ENCODE measurements at places on chromosomes 16 and 17.

DNA sequence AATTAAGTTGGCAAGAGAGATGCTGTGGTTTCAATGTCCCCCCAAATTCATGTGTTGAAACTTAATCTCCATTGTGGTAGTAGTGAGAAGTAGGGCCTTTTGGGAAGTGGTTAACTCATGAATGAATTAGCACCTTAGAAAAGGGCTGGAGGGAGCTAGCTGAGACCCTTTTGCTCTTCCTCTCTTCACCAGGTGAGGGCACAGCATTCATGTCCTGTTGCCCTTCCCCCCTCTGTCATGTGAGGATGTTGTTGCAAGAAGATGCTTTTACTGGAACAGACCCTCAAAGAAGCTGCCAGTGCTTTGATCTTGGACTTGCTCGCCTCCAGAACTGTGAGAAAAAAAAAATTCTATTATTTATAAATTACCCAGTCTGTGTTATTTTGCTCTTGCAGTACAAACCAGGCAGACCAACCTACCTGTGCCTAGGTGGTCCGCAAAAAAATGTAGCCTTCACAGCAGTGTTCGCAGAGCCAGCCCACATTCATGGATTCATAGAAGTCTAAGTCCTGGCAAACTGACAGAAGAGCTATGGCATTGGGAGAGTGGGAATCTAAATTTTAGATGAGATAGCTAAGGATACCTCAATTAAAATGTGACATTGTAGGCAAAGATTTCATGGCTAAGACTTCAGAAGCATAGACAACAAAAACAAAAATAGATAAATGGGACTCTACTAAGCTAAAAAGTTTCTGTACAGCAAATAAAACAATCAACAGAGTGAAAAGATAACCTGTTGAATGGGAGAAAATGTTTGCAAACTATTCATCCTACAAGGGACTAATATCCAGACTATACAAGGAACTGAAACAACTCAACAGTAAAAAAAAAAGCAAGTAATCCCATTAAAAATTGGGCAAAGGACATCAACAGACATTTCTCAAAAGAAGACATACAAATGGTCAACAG, 32.0 kb upstream of the ABCA5 start:
- no peak for DNase-seq

GRCh38 chr16:73172973-73173709, 125.2 kb upstream of the ZFHX3 start:
- DNase-seq, result no peak

- no peak for DNase-seq
Observed at GRCh38 chr17:66190738-66191592, 968 bp downstream of the CEP112 start.

DNA sequence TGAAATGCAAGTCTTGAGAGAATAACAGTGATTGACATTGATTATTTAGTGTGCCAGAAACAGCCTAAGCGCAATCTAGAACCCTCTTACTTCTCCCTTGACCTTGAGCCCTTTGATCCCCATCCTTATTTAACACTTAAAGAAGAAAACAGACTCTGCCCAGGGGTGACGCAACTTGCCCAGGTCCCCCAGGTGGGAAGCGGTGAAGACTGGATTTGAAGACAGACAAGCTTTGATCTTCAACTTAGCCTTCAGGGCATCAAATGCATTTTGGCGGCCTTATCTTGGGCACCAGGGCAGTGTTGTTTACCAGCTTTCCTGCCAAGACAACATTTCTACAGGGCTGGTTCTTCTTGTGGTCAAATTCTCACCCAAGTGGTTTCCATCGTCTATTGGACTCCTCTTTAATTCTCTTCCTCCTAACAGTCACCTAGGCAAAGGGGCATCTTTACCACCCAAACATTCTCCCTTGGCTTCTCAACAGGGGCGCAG, 8.9 kb upstream of the CIITA start:
- no peak for DNase-seq

DNA sequence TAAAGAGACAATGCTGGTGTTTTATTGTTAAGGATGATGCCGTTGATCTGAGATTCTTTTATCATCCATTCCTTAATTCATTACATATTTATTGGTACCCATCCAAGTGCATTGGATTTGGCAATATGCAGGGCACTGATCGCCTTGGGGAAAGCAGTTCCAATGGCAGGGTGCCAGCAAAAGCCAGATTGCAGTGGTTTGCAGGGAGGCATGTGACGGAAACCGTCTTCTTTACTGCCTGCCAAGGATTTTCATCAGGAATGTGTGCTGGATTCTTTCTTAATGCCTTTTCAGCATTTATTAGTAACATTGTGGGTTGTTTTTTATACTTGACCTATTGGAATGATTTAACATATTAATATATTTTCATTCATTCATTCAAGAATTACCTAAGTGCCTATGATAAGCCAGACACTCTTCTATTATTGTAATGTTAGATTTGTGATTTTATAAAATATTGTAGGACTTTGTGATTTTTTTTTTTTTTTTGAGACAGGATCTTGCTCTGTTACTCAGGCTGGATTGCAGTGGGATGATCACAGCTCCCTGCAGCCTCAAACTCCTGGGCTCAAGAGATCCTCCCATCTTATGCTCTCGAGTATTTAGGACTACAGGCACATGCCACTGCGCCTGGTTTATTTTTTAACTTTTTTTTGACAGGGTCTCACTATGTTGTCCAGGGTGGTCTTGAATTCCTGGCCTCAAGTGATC, 93.4 kb upstream of the TNRC6A start:
- DNase-seq, result peak; percentile 94

DNA sequence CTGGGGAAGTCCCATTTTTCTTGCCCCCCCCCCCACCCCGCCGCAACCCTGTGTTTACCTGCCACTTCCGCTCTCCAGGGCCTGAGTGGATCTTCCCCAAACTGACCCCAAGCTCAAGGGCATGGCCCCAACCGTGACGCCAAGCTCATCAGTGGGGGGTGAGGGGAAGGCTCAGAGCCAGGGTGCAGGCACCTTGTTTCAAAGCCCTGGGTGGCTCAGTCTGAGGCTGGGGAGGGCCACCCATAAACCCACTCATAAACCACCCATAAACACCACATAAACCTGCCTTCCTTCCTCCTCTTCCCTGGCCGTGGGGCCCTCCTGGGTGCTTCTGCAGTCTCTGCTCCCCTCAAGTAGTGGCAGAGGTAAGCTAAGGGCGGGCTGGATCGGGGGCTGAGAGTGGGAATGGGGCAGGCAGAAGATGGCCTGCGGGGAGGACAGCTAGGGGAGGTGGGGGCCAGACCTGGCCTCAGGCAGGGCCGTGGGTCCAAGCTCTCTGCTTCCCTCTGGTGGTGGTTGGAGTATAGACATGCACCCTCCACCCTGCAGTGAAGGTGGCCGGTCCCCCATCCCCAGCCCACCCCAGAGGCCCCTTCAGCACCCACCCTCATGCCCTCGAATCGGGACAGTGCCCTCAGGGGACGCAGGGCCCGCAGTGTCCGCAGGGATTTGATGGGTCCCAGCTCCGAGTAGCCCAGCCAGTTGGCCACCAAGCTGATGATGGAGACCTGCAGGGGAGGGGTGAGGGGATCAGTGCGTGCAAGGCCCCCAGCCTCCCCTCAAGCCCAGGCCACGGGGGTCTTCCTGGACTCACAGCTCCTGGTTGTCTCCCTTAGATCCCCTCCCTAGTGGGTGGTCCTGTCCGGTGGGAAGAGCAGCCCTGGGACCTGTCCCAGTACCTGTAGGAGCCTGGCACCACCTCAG, 14.6 kb upstream of the CD79B start:
- DNase-seq, result no peak

DNA sequence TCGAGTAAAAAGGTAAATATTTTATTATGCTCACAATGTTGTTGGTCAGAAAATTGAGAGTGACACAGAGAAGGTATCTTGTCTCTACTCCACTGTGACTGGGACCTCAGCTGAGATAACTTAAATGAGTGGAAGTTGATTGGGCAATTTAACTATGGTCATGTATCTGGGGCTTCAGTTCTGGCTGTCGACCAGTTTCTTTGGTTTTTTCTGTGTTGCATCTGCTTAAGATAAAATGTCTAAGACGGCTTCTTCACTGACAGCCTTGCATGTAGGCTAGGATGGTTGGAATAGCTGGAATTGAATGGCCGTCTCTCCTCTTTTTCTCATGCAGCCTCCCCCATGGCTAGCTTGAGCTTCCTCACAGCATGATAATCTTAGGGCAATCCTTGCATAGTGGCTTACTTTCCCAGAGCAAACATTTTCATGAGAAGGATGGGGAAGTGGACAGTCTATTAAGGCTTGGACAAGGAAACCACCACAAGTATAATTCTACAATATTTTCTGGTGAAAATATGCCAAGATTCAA, 433.7 kb downstream of the KIF2B start:
- DNase-seq, result no peak

- DNase-seq, result no peak
Observed at GRCh38 chr16:79517156-79517555, 83.4 kb downstream of the MAF start.

DNA sequence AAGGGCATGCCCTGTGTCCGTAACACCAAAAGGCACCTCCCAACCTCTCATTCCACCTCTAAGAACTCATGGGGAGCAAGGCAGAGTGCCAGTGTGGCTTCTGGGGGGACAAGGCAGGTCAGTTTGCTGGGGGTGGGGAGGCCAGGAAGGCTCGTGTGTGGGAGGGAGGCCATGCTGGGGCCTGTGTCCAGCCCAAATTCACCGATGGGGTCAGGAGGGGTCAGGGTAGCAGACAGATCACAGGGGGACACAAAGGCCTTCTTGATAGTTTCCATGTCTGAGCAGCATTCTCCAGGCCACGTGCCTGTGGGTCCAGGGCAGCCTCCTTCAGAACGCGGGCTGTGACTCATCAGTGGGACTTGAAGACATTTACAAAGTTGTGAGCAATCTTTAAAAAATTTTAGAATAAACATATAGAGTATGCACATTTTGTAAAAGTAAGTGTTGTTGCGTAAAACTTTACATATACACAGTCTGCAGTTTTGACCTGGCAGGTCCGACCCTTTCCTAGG, 20.9 kb downstream of the SPACA3 start:
- peak; percentile 59 for DNase-seq

- DNase-seq, result no peak
Observed at GRCh38 chr16:17067882-17068281, 402.9 kb downstream of the XYLT1 start.

DNA sequence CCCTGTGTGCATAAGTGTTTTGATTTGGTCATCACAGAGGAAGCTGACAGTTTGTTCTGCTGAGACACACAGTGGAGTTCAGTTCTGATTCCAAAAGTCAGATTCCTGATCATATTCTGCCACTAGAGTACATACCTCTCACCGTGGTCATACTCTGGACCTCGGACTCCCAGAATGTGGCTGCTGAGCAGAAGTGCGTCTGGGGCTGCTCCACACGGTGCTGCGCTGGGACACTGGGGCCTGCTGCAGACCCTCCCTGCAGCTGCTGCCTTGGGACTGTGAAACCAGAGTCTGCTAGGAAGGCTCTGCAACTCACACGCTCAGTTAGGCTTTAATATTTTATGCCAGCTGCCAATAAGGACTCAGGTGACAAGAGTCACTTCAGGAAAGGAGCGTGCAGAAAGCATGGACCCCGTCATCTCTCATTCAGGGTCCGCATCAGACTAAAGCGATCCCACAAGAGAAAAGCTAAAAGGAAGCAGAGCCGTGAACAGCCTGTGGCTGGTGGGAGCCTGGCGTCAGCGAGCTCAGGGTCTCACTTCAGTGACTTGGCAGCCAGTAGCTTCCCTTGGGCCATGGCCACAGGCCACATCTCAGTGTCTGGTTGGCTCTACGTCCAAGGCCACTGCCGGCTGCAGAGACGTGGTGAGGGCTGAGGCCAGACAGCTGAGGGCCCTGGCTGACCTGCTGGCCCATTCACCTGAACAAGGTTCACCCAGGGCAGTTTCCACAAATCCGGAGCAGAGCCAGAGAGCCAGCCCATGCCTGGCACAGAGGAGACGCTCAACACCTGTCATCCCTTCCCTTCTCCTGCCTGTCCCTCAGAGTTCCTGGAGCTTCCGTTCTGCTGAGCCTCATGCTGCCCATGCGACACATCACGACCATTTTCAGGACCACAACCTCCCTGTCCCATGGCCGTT, 24.7 kb upstream of the KIFC3 start:
- DNase-seq, result no peak

DNA sequence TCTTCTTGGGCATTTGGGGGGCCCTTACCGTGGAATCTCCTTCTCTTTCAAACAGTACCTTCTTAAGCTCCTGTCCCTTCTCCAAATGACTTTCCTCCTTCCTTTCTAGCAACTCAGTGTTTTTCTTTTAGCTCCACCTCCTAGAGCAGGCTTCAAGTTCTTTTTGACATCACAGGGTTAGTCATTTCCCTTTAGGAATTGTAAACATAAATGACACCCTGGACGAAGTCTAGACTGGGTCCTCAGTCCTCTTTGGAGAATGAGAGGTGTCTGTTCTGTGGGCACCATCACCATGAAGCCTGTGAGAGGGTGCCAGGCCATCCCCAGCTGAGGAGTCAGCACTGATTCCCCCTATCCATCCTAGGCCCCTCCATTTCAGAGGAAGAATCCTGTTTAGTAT, 94.7 kb downstream of the SALL1 start:
- DNase-seq, result no peak

GRCh38 chr16:70753694-70754325, 47.1 kb downstream of the VAC14 start:
- no peak for DNase-seq

DNA sequence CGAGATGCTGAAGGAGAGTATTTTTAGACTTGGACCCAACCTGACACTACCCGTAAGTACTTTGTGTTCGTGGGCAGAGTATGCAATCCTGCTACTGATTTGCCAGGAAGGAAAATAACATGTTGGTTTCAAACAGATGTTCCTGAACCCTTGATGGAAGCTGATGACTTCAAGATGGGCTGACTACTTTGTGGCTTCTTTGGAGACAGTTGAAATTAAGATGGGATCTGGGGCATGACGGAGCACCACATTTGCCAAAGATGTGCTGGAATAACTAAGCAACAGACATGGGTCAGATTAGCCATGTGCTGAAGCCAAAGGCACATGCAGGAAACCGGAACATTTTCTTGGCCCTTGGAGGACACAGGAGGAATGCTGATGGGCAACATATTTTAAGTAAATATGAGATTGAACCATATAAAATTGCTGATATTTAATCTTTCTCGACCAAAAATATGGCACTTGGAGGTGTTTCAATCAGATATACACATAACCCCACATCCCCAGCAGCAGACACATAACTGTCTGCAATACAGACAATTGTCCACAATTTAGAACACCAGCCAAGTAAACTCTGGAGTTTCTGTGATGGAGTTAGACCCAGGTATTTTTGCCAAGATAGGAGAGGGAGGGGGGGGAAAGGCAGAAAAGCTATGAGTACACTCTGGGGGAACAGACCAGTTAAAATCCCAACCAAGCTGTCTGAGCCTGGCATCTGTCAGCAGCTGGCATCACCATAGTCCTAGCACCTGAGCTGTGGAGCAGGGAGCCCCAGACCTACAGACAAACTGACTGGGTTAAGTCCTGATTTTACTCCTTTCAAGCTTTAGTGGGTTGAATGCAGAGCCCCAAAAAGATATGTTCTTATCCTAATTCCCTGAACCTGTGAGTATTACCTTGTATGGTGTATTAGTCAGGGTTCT, 329.4 kb upstream of the CDH5 start:
- peak; percentile 99 for DNase-seq

Measured in AG09319 (cell line).